GM23338 (cell line): ENCODE measurements at places on chromosomes 4 and X.

- H3K27me3 ChIP-seq = no peaks in the 10 kb centered on the region
- H3K36me3 ChIP-seq = no peaks in the 10 kb centered on the region
- no peaks in the 10 kb centered on the region for H3K4me1 ChIP-seq
- H3K4me3 ChIP-seq = no peak overlapping the region
- no peak overlapping the region for H3K27ac ChIP-seq
Measured at GRCh38 chr4:77268108-77268507, 111.1 kb downstream of the CCNG2 start.

- no peak overlapping the region for H3K27ac ChIP-seq
- no peaks in the 10 kb centered on the region for H3K36me3 ChIP-seq
- DNase-seq = no peak
- H3K27me3 ChIP-seq = no peaks in the 10 kb centered on the region
- no peak overlapping the region for H3K4me3 ChIP-seq
Measured at GRCh38 chrX:28010875-28011274, 29.6 kb upstream of the DCAF8L1 start.

- no peaks in the 10 kb centered on the region for H3K4me1 ChIP-seq
- DNase-seq = no peak
- H3K27me3 ChIP-seq = no peaks in the 10 kb centered on the region
- no peak overlapping the region for H3K27ac ChIP-seq
- no peak overlapping the region for H3K4me3 ChIP-seq
Measured at GRCh38 chrX:120125444-120125843, 9.7 kb upstream of the RHOXF1 start.

- H3K36me3 ChIP-seq = no peaks in the 10 kb centered on the region
- DNase-seq = peak; percentile 8
- H3K4me3 ChIP-seq = no peak overlapping the region
- no peak overlapping the region for H3K27ac ChIP-seq
- H3K4me1 ChIP-seq = no peaks in the 10 kb centered on the region
Measured at GRCh38 chr4:57989430-57989829, 879.2 kb upstream of the IGFBP7 start.

- H3K27me3 ChIP-seq = peaks cover 18% of the 10 kb centered on the region; the same call in 1 of the 2 replicates
- H3K27ac ChIP-seq = no peak overlapping the region
- no peaks in the 10 kb centered on the region for H3K4me1 ChIP-seq
- no peaks in the 10 kb centered on the region for H3K36me3 ChIP-seq
Measured at GRCh38 chr4:185036842-185037241, 18.6 kb downstream of the HELT start.

GRCh38 chr4:48787056-48787455 is 7.0 kb upstream of the FRYL start:
- H3K4me1 ChIP-seq = no peaks in the 10 kb centered on the region
- no peaks in the 10 kb centered on the region for H3K27me3 ChIP-seq
- H3K4me3 ChIP-seq = no peak overlapping the region
- DNase-seq = no peak

- no peaks in the 10 kb centered on the region for H3K36me3 ChIP-seq
- no peak overlapping the region for H3K27ac ChIP-seq
- no peak for DNase-seq
- no peaks in the 10 kb centered on the region for H3K4me1 ChIP-seq
Measured at GRCh38 chr4:156820931-156821330, 150.7 kb downstream of the PDGFC start.

- DNase-seq = peak; percentile 47
- H3K4me3 ChIP-seq = peak overlapping the region; percentile 88
- H3K27me3 ChIP-seq = peaks cover 48% of the 10 kb centered on the region
- H3K4me1 ChIP-seq = peaks cover 28% of the 10 kb centered on the region
Measured at GRCh38 chr4:90126805-90127204, 389 bp upstream of the CCSER1 start.

- DNase-seq = peak; percentile 1
- no peak overlapping the region for H3K27ac ChIP-seq
- no peaks in the 10 kb centered on the region for H3K27me3 ChIP-seq
- H3K4me1 ChIP-seq = no peaks in the 10 kb centered on the region
Measured at GRCh38 chrX:31126205-31126604, 54.4 kb upstream of the FTHL17 start.

DNA sequence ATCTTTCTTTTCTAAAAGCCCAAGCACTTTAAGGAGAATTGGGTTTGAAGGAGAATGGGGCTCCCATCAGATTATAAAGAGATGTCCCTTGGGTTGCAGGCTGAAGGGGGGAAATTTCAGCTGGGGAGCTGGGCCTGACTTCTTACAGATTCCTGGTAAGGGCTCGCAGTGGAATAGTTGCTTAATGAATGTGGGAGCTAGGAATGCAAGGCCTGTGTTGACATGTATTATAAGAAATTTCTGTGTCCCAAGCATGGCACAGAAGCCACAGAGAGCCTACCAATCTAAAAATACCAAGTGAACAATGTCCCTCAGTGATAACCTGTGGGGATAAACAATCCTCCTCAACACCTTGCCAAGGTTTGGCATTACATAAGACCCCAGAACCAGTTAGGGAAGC is 39.3 kb upstream of the WNK3 start:
- H3K4me3 ChIP-seq = no peak overlapping the region
- no peaks in the 10 kb centered on the region for H3K4me1 ChIP-seq
- no peak for DNase-seq
- H3K36me3 ChIP-seq = no peaks in the 10 kb centered on the region
- no peaks in the 10 kb centered on the region for H3K27me3 ChIP-seq

- H3K36me3 ChIP-seq = no peaks in the 10 kb centered on the region
- no peaks in the 10 kb centered on the region for H3K4me1 ChIP-seq
- H3K4me3 ChIP-seq = no peak overlapping the region
- no peaks in the 10 kb centered on the region for H3K27me3 ChIP-seq
- H3K27ac ChIP-seq = no peak overlapping the region
Measured at GRCh38 chrX:30576881-30577280, 685 bp downstream of the TASL start.

DNA sequence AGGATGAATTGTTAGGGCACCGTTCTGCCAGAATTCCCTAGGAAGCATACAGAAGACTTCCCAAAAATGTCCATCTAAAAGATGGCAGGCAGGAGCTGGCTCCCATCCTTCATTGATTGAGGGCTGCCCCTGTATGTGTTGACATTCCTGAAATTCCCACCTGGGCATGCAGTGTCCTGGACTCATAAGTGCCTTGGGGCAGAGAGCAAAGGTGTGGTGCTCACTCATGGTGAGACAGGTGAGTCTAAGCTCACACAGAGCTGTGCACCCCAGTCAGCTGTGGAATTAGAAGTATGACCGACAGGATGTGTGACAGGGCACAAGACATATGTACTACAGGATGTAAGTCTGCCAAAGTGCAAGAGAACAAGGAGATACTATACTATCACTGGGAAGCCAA is 271.9 kb downstream of the MID1IP1 start:
- H3K36me3 ChIP-seq = no peaks in the 10 kb centered on the region
- no peaks in the 10 kb centered on the region for H3K4me1 ChIP-seq
- H3K27ac ChIP-seq = no peak overlapping the region

DNA sequence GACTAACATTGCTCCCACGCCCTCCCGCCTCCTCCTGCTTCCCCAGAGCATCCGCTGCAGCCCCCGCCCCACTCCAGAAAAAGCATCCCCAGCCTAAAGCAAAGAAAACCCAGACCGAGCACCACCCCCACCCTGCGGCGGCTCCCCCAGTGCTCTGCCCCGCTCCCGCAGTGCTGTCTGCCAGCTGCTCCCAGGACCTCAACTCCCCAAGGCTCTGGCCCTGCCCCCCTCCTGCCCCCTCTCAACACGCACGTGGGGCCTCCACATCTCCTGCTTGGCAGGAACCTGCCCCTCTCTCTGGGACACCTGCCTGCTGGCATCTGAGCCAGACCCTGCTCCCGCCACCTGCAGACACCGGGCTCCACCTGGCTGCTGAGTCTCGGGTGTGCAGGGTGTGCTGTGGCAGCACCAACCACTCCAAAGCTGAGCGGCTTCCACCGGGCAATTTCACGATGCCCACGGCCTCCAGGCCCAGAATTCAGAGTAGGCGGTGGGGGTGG is 79.4 kb downstream of the FAM53A start:
- H3K4me1 ChIP-seq = no peaks in the 10 kb centered on the region
- H3K27me3 ChIP-seq = no peaks in the 10 kb centered on the region
- H3K4me3 ChIP-seq = no peak overlapping the region
- no peak overlapping the region for H3K27ac ChIP-seq
- H3K36me3 ChIP-seq = no peaks in the 10 kb centered on the region
